ENCODE measurements at places on chromosomes 2 and 18.

DNA sequence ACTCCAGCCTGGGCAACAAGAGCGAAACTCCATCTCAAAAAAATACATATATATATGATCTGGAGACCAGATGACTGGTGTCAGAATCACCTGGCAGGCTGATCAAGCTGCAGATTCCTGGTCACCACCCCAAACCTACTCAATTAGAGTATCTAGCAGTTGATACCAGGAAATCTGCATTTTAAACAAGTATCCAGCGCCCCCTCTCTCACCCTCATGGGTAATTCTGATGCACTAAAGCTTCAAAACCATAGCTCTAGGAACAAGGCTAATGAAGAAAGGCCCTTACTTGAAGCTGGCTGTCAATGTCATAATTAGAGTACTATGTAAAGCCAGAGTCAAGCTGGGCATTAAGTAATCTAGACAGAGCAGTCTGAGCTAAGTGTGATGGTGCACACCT, 25.0 kb upstream of the PCBP1 start:
- DNase-seq, result no peak

DNA sequence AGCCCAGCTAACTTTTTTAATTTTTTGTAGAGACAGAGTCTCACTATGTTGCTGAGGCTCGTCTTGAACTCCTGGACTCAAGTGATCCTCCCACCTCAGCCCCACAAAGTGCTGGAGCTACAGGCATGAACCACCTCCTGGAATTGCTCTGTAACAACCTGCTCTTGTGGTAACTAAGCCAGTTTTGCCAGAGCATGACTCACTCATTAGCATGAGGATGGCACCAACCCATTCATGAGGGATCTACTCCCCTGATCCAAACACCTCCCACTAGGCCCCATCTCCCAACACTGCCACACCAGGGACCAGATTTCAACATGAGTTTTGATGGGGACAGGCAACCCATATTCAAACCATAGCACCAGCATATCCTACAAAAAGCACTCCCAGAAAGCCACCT, 348.9 kb upstream of the RAB12 start:
- no peak for DNase-seq

- DNase-seq, result no peak
Observed at GRCh38 chr2:151053661-151053990, 208.0 kb downstream of the RBM43 start.

DNA sequence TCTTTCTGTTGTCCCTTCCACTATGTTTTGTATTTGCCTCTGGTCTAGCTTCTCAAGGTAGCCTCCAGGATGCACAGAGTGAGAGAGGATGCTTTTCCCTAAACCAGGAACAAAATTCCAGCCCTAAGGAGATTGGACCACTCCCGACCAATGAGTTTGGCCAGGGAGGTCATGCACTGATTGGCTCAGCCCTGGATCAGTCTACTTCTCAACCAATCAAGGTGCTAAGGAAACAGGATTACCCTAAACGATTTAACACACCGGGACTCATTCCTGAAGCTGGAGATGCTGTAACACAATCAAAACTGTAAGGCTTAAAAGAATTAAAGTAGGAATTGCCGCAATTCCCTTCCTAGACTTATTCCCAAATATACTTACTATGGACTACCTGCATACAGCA, 34.2 kb upstream of the NR4A2 start:
- DNase-seq, result no peak

DNA sequence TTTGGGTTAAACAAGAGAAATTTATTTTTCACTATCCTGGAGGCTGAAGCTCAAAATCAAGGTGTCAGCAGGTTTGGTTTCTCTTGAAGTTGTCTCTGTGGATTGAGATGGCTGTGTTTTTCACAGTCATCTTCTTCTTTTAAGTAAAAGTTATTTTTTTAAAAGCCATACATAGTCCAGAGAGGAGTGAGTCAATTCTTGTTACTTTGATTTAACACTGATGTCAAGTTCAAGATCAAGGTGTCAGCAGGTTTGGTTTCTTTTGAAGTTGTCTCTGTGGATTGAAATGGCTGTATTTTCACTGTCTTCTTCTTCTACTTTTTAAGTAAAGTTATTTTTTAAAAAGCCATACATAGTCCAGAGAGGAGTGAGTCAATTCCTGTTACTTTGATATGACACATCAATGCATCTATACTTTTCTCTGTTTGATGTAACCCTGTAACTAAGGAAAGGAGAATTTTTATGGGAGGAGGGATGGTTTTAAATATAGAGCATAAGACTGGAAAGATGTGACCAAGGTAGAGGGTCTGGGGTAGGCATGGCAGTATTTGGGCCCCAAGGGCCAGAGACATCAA, 22.5 kb upstream of the RASGRP3 start:
- DNase-seq, result no peak

DNA sequence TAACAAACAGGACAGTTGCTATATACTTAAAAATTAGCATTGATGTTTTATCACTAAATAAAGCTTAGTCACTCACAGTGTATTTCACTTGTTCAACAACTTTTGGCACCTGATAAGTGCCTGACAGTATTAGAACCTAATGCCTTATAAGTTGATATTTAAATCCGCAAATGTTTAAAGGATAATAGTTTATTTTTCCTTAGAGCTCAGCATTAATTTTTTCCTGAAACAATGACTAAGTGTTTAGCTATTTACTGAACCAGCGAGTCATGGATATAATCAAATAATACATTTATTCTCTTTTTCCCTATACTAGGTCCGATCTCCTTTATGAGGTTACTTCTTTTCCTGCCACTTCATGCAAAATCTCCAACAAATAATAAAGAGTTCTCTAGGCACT, 146.0 kb upstream of the PGAP1 start:
- DNase-seq, result no peak

DNA sequence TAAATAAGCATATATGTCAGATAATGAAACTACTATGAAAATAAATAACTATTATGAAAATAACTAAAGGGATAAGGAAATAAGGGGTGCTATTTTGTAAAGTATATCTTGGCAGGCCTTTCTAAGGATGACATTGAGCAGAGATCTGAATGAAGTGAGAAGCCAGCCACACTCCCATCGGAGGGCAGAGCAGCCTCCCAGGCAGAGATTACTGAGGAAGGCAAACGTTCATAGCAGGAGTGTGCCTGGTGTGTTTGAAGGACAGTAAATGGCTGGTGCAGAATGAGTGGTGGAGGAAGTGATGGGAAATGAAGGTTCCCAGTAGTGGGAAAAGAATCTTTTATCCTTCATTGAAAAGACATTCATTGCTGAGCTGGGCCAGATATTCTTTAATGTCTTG, 62.5 kb downstream of the SPHKAP start:
- no peak for DNase-seq

- DNase-seq, result no peak
Observed at GRCh38 chr2:59930430-59930829, 623.0 kb downstream of the BCL11A start.

GRCh38 chr2:100174026-100174431, 31.6 kb upstream of the AFF3 start:
- DNase-seq, result no peak

GRCh38 chr2:167599219-167599618, 648.2 kb downstream of the STK39 start:
- DNase-seq, result no peak

DNA sequence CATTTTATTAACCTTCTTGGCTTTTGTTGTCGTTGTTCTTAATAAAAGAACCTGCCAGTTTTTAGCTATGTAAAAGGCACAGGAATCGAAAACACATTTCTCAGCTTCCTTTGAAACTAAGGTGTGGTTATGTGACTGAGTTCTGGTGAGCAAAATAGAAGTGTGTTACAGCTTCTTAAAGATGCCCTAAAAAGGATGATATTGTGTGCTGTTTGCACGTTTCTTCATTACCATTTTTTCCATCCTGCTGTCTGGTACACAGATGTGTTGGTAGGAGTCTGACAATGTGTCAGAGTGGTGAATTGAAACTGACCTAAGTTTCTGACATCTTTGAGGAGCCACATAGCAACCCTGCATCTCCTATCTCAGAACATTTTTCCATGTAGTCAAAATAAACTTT, 380.6 kb downstream of the SUCLG1 start:
- no peak for DNase-seq

DNA sequence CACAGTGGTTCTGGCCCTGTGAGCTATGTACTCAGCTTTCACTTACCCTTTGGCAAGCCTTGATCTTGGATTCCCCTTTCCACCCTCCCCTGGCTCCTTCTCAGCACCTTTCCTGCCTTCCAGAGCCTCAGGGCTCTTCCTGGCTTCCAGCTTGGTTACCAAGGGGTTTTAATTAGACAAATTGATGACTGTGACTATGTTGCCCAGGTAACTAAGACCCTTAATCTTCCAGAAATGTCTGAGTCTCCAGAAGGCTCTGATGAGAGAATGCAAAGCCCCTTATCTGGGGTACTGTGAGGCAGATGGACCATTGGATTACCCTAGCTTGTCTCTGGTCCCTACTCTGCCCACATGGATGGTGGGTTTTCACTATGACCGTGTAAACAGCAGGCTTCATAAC, 174.2 kb downstream of the LOXHD1 start:
- DNase-seq, result no peak

GRCh38 chr18:8375249-8375648, 234.0 kb upstream of the RAB12 start:
- DNase-seq, result peak; percentile 27

DNA sequence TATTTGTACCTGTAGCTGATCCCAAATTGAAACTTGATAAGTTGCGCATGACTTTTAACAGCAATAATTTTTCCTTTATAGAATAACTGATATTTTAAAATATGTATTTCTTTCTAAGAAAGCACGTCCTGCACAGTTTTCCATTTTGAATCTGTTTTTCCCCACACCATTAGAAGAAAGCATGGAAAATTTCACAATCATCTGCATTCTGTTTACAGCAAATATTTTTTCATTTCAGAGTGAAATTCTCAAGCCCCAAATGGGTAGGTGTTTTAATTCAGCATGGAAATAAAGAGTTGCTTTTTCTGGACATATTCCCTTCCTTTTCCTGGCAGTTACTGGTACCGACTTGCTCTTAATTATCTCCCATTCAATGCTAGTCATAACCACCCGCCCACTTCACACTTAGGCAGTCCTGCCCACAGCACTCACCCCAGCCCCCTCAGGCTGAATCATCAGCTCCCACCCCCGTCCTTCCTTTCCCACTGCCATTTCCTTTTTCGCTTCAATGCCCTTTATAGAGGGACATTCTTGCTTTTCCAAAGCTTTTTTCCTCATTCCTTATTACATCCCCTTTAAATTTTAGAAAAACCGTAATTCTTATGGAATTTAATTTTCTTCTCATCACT, 89.2 kb upstream of the GLS start:
- DNase-seq, result no peak

DNA sequence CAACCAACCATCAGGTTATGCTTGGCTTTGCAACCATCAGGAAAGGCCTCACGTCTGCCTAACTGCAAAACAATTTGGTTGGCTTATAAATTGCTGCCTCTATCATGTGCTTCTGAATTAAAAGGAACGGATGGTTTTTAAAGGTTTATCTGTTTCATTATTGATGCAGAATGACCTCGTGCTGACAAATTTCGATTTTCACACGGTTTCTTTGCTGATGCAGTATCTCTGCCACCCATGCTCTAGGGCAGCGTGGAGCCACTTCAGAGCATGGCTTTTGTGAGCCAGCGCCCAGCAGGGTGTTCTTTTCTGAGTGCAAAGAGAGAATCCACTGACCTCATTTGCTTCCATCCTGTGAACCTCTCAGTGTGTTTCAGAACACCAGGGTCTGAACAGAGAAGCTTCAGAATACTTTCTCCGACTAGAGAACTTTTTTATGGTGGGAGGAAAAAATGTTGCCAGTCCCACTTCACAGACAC, 143.1 kb upstream of the L3MBTL4 start:
- DNase-seq, result no peak

DNA sequence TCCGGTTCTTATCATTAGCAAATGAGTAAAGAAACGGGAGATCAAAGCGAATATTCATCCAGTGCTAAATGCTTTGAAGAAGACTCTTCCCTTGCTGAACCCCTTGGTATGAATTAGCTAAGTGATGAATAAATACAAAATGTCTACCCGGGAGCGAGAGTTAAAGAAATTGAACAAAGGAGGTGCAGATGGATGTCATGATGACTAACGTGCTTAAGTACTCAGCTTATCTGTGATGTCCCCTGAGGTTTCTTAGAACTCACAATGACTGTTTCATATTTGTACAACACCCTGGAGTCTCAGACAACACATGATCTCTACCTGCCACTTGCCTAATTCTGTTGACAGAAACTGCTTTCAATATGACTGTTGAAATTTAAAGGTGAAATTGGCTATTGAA, 148.5 kb downstream of the TMEM200C start:
- no peak for DNase-seq

DNA sequence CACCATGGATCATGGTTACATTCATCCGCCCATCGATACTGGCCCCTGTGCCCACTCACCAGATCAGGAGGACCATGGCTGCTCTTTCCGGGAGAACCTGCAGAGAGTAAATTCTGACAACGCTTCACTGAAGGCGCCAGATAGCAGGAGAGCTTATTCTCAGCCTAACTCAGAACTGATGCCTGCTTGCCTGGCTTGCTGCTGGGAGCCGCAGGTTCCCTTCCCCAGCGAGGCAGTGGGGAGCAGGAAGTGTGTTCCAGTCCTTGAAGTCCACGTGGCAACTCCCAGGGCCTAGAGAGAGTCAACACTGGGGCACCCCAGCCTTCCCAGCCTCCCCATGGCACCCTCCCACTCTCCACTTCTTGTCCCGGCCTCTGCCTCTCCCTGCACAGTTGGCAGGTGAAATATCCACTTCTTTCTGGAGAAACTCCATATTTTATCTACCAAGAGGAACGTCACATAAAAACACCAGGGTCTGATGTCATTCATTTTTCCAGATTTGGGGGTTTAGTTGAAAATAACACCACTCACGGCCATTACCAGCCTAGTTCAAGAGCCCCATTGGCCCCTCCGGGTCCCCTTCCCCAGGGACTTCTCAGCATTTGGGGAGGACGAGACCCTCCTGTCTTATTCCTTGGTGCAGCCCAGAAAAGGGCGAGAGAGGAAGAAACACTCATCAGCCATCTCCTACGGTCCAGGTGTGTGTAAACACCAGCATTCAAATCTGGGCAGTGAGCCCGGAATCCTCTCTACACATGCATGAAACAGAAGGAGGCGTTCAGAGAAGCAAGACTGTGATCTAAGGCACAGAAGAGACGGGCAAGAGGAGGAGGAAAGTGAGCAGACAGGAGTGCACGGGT, 3.5 kb upstream of the TUBB6 start:
- DNase-seq, result no peak

DNA sequence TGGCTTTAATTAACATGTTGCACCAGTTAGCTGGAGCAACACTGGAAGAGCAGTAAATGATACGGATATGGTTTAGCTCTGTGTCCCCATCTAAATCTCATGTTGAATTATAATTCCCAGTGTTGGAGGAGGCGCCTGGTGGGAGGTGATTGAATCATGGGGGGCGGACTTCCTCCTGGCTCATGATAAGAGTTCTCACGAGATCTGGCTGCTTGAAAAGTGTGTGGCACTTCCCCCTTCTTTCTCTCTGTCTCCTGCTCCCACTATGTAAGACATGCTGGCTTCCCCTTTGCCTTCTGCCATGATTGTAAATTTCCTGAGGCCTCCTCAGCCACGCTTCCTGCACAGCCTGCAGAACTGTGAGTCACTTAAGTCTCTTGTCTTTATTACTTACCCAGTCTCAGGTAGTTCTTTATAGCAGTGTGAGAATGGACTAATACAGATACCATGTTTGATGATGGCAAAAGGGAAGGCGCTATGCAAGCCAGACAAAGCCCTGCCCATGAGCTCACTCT, 963.6 kb downstream of the SOCS6 start:
- no peak for DNase-seq

GRCh38 chr2:95670167-95670566, 78.4 kb downstream of the TRIM43 start:
- no peak for DNase-seq

Data from NCI-H1417 treated with DMSO at 0.1 percent for 48 hours (cell line).